ENCODE measurements at places on chromosomes 6 and 20.

DNA sequence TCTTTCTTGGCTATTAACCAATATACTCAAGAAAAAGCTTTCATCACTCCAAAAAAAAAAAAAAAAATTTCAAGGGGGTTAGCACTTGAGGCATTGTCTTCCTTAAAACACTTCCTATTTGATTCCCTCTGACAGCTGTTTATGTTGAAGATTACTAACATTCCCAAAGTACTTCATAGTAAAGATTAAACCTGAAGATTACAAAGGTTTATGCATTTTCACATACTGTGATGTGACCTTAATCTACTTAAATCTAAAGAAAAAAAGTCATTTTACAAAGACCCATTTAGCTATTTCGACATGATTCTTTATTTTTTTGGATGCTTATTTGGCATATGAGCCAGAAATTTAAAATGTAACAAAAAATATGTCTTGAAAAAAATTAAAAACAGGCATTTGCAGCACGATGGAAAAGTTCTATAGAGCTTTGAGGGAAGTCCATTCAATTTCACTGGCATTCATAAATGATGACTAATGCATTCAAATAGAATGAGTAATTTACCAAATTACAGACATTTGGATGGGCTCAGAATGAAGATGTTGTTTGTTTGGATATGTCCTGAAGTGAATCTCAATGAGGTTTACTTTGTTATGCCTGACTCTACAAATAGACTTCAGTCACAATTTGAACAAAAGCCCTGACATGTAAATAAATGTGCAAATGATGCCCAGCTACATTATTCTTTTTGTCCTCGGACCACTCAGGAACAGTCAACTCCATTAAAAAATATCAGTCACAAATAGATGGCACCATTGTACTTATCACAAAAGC lies 674.6 kb upstream of the MARCKS start:
- peak; percentile 59 for DNase-seq

GRCh38 chr6:29466241-29466640 lies 9.3 kb downstream of the OR2H1 start:
- DNase-seq: no peak

DNA sequence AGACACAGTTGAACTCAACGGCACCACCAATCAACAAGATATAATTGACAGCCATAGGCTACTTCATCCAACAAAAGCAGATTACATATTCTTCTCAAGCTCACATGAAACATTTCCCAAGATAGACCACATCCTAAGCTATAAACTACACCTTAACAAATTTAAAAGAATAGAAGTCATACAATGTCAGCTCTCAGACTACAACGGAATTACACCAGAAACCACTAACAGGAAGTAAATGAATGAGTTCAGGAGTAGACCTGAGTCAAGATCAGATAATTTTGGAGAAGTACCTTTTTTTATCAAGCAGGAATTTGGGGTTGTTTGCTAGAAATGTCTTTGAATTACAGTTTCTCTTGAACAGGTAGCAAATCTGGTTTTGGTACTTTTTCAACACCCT lies 237.8 kb downstream of the TBX18 start:
- DNase-seq: no peak

- DNase-seq: no peak
Measured at GRCh38 chr20:45174434-45175364, at the start of gene PI3. Gene PI3, plus strand, starts transcription at chr20:45174902. Its CDS starts 21 bp downstream, at chr20:45174923.

GRCh38 chr6:53623497-53623896 lies 42.1 kb downstream of the KLHL31 start:
- DNase-seq: no peak

DNA sequence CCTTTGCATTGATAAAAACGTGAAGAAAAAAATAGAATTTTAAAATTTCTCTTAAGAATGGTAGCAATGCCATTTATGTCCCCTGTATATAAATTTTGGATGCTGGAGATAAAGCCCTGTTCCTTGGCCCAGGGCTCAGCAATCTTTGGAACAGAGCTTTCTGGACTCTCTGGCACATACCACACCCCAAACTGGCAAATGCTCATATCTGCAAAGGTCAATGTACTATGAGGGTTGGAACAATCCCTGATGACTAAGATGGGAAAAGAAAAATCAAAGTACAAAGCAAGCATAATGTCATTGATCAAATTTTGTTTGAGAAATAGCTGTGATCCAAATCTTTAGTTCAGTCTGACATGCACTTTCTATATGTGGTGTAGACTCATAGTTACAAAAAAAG lies 158.1 kb upstream of the HCRTR2 start:
- DNase-seq: no peak

- DNase-seq: no peak
Measured at GRCh38 chr6:19410481-19410880, 426.7 kb upstream of the ID4 start.

DNA sequence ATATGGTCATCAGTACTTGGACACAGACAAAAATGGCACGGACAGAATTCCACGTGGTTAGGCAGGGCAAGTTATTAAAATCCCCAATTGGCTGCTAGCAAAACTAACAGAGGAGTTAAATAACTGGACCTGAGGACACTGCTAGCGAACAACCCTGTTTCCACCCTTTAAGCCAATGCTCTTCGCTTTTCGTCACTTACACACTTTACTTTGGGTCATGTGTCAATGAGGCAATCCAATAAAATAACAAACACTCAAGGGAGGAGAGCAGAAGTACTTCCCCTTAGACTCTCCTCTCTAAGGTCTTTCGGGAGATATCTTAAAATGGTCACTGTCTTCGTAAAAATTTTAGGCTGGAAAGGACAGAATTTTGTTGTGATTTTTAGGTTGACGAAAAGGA lies 68.6 kb downstream of the LCA5 start:
- DNase-seq: no peak

GRCh38 chr20:41218466-41218865 lies 81.1 kb downstream of the PLCG1 start:
- peak; percentile 40 for DNase-seq

GRCh38 chr6:2192976-2193375 lies 52.4 kb downstream of the GMDS start:
- no peak for DNase-seq

GRCh38 chr6:138795809-138796603 lies at the start of gene ECT2L:
Gene ECT2L, plus strand, starts transcription at chr6:138796087. Its CDS starts 17,188 bp downstream, at chr6:138813275.
- DNase-seq: peak; percentile 22

Measured in AG09319 (cell line).